ENCODE measurements at places on chromosomes 16 and 17.

GRCh38 chr16:66370786-66371684 lies 4.5 kb downstream of the CDH5 start:
- no peak for DNase-seq

GRCh38 chr17:12958786-12959185 lies 59.0 kb downstream of the ELAC2 start:
- no peak for DNase-seq

DNA sequence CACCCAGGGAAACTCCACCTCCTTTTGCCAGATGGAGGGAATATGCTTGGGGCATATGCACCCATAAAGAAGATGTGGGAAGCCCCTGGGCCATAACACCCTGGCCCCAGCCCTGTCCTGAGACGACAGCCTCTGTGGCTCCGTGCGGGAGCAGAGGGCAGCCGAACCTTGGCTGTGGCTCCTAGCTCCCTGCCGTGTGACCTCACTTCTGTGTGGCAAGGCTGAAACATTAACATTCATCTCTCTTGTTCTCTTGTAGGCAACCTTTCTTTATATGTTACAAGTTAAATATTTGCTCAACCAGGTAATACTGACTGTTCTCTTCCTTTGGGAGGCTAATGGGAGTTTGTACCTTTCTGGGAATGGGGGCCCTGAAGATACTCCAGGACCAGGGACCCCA lies 17.5 kb downstream of the SLC47A1 start:
- no peak for DNase-seq

GRCh38 chr17:45759761-45760160 lies 24.4 kb upstream of the CRHR1 start:
- no peak for DNase-seq
